Naive thymus-derived CD4-positive, alpha-beta T cell (primary cell): ENCODE measurements at places on chromosomes 5 and 9. TPM values are rescaled to one million over a fixed set of nuclear protein-coding genes. Genes with fewer than 3 reads are reported as not detected.
A peak's percentile ranks its signal among the peaks of the same experiment; 100 is the strongest.

MSH3 gene
- 10.5 TPM for polyA plus RNA-seq

DNA sequence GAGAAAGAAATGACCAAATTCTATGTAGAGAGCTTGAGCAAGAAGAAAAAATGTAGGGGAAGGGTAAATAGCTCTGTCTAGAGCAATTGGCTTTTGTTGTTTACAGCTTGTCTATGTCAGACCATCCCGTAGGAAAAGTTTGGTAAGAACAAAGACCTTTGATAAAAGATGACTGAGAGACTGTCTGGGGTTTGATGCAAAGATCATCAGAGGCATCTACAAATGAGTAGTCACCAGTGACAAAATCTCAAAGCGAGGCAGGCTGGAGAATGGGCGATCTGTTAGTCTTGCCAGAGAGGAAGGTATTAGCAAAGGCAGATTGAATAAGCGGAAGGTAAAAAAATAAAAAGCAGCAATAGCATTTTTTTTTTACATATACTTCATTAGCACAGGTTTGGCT is 125.0 kb upstream of the RASGRF2 start:
- H3K4me3 ChIP-seq, result no peak overlapping the region
- no peaks in the 10 kb centered on the region for H3K27me3 ChIP-seq

GRCh38 chr5:128956164-128956563 is 9.1 kb upstream of the SLC27A6 start:
- no peak overlapping the region for H3K4me3 ChIP-seq
- no peaks in the 10 kb centered on the region for H3K36me3 ChIP-seq
- no peaks in the 10 kb centered on the region for H3K27me3 ChIP-seq
- H3K27ac ChIP-seq, result no peak overlapping the region
- DNase-seq, result no peak

DNA sequence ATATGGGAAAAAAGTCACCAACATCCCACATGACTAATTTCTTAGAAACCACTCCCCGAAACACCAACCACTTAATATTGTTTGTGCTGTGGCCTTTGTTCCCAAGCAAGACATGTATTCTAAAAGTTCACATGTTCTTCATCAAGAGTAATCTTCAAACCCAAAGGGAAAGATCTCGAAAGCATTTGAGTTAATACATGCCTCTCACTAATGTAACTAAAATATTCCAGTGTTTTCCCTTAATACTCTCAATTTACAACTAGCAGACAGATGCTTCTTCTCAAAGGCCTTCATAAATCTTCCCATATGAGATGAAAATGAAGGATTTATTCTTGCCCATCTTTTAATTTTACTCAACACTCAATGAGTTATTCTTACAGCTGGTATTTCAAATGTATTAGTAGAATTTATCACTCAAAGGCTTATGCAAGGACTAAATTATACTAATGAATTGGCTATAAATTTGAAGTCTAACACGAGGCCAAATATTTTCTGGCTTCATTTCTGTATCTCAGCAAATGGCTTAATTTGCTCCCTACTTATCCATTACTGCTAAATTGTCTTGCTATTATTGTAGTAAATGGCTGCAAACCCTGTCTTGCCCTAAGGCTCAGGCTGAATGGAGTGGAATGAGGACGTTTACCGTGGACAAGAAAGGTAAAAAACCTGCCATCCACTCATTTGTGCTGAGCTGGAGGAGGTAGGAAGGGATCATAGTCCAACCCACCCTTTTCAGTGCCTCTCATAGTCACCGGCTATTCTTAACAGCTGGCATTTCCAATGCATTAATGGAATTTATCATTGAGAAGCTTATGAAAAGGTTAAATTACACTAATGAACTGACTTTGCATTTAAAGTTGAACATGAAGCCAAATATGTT is 474.4 kb downstream of the RASEF start:
- no peak overlapping the region for H3K4me3 ChIP-seq
- no peaks in the 10 kb centered on the region for H3K36me3 ChIP-seq

- no peak overlapping the region for H3K4me3 ChIP-seq
- H3K27me3 ChIP-seq, result no peaks in the 10 kb centered on the region
- H3K4me1 ChIP-seq, result no peaks in the 10 kb centered on the region
- peaks cover 54% of the 10 kb centered on the region for H3K36me3 ChIP-seq
- DNase-seq, result no peak
- H3K27ac ChIP-seq, result peak overlapping the region; percentile 59
Observed at GRCh38 chr9:137112564-137113384, 1.8 kb downstream of the DPP7 start.

DNA sequence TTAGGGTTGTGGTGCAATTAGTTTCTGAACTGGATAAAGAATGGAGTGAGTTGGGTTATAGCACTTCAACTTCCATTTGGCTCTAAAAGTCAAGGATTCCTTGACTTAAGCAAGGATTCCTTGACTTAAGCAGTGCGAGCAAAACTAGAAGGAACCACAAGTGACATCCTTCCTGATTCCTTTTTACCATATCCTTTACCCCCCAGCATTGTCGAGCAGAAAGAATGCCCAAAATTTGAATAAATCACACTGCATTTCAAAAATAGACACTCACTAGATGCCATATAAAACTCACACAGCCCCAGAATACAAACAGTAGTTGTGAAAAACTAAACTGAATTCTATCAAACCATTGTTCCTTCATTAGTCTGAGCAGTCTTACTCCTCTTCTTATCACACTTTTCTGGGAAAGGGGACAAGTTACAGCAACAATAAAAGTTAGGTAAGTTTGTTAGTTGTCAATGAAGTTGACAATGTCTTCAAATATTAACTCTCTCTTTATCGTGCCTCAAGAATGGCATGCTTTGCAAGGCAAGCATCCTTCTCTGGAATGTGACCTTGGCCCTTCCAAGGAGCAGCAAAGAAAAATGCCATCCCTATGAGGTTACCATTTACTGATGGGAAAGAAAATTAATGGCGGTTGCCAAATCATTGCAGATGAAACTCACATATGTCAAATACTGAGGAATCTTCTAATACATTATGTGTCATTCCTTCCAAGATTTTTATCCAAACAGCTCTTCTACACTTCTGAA is 273.3 kb upstream of the ANKRD55 start:
- DNase-seq, result no peak
- H3K27me3 ChIP-seq, result no peaks in the 10 kb centered on the region
- no peaks in the 10 kb centered on the region for H3K36me3 ChIP-seq
- no peak overlapping the region for H3K4me3 ChIP-seq
- H3K4me1 ChIP-seq, result peaks cover 10% of the 10 kb centered on the region
- no peak overlapping the region for H3K27ac ChIP-seq

PCDHA1 gene
- not detected for polyA plus RNA-seq

PTGR1 gene
- 0.21 TPM for polyA plus RNA-seq

DNA sequence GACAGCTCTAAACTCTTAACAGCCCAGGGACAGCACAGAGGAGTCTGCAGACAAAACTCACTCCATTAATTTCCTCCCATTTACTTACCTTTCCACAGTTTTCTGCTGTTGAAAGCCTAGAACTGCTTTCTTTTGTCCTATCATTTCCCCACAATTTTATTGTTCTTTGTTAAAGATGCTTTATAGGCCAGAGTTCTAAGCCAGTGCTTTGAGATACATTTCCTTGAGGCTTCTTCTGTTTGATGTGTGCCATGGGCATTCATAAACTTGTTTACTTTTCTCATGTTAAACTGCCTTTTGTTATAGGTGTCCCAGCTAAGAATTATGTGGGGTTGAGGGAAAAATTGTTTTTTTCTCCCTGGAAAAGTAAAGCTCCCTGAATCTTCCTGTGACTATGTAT is 25.9 kb upstream of the SUB1 start:
- no peaks in the 10 kb centered on the region for H3K27me3 ChIP-seq
- DNase-seq, result no peak
- H3K4me3 ChIP-seq, result no peak overlapping the region
- H3K4me1 ChIP-seq, result peaks cover 2% of the 10 kb centered on the region
- H3K27ac ChIP-seq, result no peak overlapping the region

GRCh38 chr9:16704116-16705110 is 166.1 kb downstream of the BNC2 start:
- no peaks in the 10 kb centered on the region for H3K27me3 ChIP-seq
- no peaks in the 10 kb centered on the region for H3K4me1 ChIP-seq
- H3K27ac ChIP-seq, result no peak overlapping the region
- no peak for DNase-seq

GRCh38 chr5:150461231-150461630 is 11.7 kb upstream of the RPS14 start:
- H3K27ac ChIP-seq, result no peak overlapping the region
- no peak overlapping the region for H3K4me3 ChIP-seq
- H3K4me1 ChIP-seq, result no peaks in the 10 kb centered on the region
- H3K27me3 ChIP-seq, result no peaks in the 10 kb centered on the region

DNA sequence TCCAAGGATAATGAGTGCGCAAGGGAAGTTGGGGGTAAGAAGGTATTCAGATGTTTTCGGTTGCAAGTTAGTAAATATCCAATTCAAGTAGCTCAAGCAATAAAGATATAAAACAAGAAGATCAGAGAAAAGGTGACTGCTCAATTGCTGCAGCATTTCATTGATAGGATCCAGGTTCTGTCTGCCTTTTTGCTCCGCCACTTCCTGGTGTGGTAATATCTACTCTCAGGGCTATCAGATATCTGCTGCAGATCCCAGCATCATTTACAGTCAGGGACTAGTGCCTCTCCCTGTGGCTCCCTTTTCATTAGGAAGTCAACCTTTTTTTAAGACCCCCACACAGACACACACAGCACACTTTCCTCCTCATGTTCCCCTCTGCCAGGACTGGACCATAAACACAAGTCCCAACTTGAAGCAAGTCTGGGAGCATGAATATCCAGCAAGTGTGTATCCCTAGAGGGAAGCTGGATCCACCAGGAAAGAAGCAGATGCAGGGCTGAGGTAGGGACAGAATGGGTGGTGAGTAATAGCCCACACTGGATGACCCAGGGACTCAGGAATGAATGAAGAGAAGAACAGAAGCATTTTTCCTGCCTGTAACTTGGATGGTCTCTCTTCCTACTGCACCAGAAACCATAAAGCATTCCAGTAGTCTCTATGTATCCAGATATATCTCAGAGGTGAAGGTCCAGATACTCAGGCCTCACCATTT is 53.7 kb downstream of the ZNF622 start:
- no peak for DNase-seq
- H3K4me1 ChIP-seq, result no peaks in the 10 kb centered on the region
- H3K27me3 ChIP-seq, result no peaks in the 10 kb centered on the region
- H3K4me3 ChIP-seq, result no peak overlapping the region

- no peaks in the 10 kb centered on the region for H3K36me3 ChIP-seq
- peak overlapping the region; percentile 89 for H3K27ac ChIP-seq
- peaks cover 25% of the 10 kb centered on the region for H3K4me1 ChIP-seq
- no peak for DNase-seq
- H3K27me3 ChIP-seq, result no peaks in the 10 kb centered on the region
- H3K4me3 ChIP-seq, result peak overlapping the region; percentile 93
Observed at GRCh38 chr9:100098046-100098886, 534 bp downstream of the ERP44 start.
